ENCODE measurements at places on chromosomes 2 and 18.

- DNase-seq, result no peak
Measured at GRCh38 chr18:7459851-7460770, 107.0 kb upstream of the PTPRM start.

- DNase-seq, result no peak
Measured at GRCh38 chr18:13320891-13321425, 102.4 kb downstream of the LDLRAD4 start.

GRCh38 chr2:173134703-173135102 lies 59.1 kb downstream of the MAP3K20 start:
- no peak for DNase-seq

DNA sequence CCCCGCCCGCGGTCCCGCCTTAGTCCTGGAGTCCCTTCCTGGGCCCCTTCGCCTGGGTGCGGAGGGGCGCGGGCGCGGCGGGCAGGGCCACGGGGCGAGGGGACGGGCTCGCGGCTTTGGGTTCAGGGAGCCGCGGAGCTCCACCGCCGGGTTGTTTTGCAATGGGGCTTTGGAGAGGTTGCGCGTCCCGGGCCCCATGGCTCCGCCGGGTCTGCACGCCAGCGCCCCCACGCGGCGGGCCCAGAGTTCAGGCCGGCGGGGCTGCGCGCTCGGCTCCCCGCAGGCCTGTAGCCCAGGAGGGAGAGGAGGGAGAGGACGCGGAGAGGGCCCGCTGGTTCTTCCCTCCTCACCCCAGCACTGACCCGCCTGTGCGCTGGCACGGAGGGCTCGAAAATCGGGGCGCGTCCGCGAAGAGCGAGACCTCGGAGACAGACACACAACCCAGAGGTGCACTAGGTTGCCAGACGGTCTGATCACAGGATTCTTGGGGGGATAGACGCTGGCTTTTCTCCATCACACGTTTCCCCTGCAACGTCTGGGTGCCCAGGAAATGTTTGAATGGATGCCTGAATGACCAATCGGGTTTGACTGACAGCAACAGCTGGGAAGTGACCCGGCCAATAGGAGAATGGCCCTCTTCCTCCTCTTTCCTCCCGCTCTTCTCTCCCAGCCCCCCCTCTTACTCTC lies 4.9 kb upstream of the SIX2 start:
- peak; percentile 77 for DNase-seq

- DNase-seq, result no peak
Measured at GRCh38 chr2:95225658-95226057, 18.3 kb downstream of the ZNF892 start.

- no peak for DNase-seq
Measured at GRCh38 chr2:143123911-143124310, 5.3 kb upstream of the ARHGAP15 start.

DNA sequence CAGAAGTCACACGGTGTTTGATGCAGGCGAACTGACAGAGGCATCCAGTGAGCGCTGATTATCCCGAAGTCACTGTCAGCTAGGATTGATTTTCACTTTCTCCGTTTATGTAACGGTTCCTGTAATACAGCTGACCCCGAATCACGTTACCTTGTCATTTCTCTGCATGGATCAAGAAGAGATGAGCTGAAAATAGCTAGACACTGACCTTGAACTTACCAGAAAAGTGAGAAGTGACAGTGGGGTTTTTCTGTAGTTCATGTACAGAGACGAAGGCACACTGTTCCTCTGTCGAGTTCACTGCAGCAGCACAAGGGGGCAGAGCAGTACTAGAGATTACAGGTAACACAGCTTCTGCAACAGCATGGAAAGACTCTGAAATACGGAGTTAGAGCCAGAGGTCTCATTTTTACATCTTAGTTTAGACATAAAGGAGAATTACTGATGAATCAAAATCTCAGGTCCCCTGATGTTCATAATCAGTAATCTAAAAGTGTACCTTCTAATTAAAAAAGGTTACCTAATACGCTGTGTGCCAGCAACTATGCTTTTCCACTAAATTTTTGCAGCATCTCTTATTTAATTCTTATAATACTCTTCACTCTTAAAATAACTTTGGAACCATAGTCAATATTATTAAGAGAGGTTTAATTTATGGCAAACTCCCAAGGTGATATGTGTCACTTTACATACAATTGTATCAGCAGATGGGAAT lies 33.1 kb downstream of the ARHGAP15 start:
- DNase-seq, result no peak

GRCh38 chr18:25239581-25240419 lies 112.2 kb downstream of the ZNF521 start:
- no peak for DNase-seq

DNA sequence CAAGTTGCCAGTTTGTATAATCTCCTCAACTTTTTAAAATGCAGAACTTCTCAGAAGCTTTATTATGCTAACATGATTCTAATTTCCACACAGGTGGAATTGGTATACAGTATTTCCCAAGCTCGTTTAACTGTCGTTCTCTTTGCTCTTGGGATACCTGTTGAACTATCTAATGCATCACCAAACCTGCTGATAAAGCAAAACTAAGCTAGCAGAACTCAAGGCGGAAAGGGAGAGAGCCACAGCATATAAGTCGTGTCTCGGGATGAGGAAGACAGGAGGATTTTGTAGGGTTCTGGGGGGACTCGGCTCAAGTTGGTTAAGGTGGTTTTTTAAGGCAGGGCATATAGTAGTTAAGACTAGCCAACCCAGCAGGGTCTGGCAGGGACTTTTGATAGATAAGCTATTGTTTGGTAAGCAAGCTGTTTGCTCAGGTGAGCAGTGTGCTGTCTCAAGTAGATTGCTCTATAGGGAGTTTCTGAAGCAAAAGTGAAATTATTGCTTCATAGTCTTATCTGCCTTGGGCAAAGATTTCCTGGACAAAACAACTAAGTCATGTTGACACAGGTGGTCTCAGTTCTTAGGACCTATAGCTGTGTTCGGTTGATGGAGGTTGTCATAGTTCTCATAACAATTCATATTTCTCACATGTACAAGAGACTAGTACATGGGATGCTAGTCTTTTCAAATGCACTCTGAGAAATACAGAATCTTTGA lies 28.2 kb upstream of the CHRNA1 start:
- DNase-seq, result no peak

GRCh38 chr18:13909141-13909940 lies 6.0 kb downstream of the MC2R start:
- no peak for DNase-seq

GRCh38 chr2:8693157-8693821 lies 11.4 kb downstream of the ID2 start:
- peak; percentile 69 for DNase-seq

GRCh38 chr2:178250429-178250828 lies 56.1 kb downstream of the OSBPL6 start:
- no peak for DNase-seq

GRCh38 chr2:224722250-224722649 lies 6.1 kb upstream of the CCDC195 start:
- DNase-seq, result no peak

GRCh38 chr18:26802330-26803200 lies 62.9 kb downstream of the AQP4 start:
- no peak for DNase-seq

DNA sequence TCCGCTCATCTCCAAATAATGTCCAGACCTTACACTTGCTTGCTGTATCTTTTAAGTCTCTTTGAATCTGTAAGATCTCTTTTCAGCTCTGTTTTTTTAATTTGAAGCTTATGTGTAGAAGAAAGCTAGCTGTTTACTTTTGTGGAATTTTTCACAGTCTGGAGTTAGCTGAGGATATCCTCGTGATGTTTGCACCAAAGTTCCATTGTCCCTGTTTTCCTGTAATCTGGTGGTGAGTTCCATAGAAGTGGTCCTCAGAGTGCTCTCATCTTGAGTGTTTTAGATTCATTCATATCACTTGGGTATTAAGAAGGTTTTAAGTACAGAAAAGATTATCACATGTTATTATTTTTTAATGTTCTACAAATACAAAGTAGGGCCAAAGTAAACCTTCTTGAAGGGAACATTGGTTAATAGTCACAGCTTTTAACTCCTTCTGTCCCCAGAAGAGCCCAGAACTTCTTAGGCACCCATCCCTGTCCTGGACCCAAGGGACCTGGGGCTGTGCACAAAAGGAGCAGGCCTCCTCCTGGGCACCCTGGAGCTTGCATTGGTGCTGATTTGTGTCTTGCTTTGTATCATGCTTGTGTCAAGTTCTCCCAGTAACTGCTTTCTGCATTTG lies 15.0 kb downstream of the MLPH start:
- no peak for DNase-seq

DNA sequence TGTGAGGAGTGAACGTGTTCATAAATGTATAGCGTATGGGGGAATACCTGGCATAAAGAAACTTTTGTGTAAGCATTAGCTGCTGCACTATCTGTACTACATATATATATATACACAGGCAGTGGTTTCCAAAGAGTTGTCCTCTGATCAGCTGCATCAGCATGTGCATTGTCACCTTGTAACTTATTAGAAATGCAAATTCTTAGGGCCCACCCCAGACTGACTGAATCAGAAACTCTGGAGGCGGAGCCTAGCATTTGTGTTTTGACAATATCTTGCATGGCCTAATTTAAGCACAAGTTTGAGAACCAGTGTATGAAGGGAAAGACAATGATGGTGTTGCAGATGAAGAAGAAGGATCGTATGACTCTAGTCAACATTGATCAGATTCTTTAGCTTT lies 299.5 kb downstream of the CCDC102B start:
- no peak for DNase-seq

GRCh38 chr18:9488538-9488937 lies 13.2 kb downstream of the RALBP1 start:
- no peak for DNase-seq

DNA sequence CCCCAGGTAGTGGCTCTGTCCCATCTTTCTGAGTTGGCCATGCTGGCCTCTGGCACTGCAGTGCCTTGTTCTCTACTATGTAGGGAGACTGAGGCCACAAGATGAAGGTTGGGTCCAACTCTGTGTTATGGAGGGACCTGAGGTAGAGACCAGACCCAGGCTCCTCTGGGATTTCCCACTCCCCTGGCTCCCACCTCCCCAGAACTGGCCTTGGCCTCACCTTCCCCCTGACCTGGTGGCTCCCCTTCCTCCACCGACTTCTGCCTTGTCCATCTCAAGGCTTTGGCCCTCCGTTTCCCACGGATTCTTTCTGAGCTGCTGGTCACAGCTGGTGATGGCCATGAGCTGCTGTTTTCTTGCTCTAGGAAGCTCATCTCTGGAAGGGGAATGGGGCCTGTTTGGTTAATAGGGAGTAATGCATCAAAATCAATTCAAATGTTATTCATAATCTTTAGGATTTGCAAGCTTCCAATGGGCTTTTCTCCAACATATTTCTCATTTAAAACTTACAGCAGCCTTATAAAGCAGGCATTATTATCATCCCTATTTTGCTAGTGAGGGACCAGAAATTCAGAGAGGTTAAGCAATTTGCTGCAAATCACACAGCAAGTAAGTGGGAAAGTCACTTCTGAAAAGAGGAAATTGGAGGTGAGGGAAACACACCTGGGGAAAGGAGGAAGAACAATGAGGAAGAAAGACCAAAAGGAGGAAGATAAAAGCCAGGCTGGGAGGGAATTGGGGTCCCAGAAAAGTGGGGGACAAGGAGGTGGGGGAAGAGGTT lies 887 bp downstream of the PRKAG3 start:
- DNase-seq, result no peak

DNA sequence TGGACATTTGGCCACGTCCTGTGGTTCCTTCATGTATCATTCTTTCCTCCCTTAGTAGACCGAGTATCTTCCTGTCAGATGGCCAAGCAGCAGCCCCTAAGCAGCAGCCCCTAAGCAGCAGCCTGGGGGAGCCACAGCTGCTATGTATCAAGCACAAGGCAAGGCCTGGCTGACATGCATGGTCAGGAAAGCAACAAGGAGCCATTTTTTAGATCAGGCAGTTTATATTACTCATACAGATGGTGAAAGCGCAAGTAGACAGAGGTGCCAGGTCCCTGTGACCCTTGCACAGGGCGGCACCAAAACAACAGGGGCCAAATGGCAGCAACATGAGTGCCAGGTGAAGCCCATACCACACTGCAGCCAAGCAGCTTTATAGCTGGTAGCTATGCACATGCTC lies 22.1 kb downstream of the CHCHD5 start:
- DNase-seq, result no peak

GRCh38 chr2:77016443-77017354 lies 505.5 kb downstream of the LRRTM4 start:
- DNase-seq, result no peak

DNA sequence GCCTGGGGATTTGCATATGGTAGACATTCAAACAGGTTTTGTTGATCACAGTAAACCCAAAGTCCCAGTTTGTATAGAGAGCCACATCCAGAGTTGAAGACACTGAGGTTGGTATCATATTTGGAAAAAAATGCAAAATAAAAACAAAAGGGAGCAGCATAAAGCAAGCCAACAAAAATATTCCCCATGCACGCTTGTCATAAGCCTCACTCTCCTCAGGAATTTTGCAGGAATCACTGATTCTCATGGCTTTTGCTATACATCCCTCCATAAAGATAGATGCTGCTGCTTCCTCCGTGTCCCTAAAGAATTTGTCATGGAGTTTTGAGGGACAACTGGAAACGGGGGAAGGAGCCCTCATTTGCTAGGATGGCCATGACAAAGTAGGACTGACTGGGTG lies 108.8 kb upstream of the TCF4 start:
- DNase-seq, result no peak

DNA sequence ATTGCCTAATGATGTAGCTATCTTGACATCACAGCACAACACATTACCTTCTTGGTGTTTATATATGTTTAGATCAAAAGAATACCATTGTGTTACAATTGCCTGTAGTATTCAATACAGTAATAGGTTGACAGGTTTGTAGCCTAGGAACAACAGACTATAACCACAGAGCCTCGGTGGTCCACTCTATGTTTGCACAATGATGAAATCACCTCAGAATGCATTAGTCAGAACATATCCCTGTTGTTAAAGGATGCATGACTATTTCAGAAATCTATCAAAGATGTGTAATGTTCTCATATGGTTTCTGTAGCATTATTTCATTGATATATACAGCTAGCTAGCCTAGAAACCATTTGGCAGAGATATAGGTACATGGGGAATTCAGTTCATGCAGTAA lies 8.9 kb downstream of the METTL5 start:
- DNase-seq, result no peak

GRCh38 chr2:15911686-15912085 lies 28.7 kb upstream of the MYCN start:
- no peak for DNase-seq

GRCh38 chr2:147214914-147215313 lies 629.9 kb upstream of the ACVR2A start:
- no peak for DNase-seq

- DNase-seq, result no peak
Measured at GRCh38 chr2:240858871-240859270, 9.8 kb upstream of the AGXT start.

- DNase-seq, result no peak
Measured at GRCh38 chr18:373780-374179, 105.9 kb upstream of the THOC1 start.

- no peak for DNase-seq
Measured at GRCh38 chr2:171169333-171169732, 8.6 kb upstream of the TLK1 start.

DNA sequence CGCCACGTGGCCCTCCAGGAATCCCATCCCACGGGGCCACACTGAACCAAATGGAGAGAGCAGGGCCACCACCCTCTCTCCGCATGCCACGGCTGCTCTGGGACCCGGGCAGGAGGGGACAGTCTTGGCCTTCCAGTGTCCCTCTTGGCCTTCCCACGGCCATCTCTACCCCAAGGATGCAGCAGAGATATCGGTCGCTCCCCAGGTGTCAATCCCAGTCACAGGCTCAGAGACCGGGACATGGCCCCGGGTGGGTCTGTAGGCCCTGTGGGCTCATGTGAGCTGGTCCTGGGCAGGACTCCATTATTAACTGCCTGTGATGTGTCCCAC lies 15.3 kb downstream of the CAPN10 start:
- DNase-seq, result no peak

Measured in GM13976 (cell line).